Neural crest cell (in vitro differentiated cells): ENCODE measurements at places on chromosomes 12 and 14.

DNA sequence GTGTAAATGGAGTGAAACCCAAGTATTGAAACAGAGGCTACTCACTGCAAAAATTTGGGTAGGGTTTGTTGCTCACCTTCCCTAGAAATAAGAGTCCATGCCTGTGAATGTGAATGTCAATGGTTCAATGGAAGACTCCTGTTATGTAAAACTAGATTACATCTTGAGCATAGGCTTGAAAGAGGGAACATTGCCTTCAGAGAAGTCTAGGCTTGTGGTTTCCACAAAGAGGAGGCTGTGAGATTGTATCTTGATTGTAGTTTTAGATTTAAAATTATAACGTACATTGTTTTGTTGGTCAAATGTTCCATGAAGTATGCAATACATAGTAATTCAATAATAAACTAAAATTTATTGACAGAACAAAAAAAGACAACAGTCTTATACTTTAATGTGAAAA lies 413.7 kb upstream of the RPL10L start:
- DNase-seq, result no peak

DNA sequence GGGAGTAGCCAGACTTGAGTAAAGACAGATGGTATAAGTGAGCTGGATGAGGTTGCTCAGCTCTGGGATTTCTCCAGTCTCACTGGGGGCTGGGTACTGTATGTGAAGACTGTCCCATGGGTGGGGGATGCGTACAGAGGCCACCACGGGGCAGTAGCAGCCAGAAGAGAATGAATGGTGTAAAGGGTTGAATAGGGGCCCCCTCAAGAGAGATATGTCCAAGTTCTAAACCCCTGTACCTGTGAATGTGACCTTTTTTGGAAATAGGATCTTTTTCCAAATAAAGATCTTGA lies 21.8 kb upstream of the BCDIN3D start:
- DNase-seq, result no peak

GRCh38 chr12:43312991-43313505 lies 239.0 kb downstream of the ADAMTS20 start:
- DNase-seq, result no peak

DNA sequence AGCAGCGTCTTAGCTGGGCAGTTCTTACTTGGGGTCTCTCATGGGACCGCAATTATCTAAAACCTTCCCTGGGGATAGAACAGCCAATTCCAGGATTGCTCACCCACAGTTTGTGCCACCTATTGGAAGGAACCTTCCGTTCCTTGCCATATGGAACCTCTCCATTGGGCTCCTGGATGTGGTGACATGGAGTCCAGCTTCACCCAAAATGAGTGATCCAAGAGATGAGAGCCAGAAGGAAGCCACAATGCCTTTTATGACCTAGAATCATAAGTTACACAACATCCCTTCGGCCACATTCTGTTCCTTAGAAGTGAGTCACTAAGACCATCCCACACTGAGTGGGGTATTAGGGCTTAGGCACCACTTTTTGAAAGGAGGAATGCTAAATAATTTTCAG lies 164.4 kb downstream of the FBXL14 start:
- no peak for DNase-seq

DNA sequence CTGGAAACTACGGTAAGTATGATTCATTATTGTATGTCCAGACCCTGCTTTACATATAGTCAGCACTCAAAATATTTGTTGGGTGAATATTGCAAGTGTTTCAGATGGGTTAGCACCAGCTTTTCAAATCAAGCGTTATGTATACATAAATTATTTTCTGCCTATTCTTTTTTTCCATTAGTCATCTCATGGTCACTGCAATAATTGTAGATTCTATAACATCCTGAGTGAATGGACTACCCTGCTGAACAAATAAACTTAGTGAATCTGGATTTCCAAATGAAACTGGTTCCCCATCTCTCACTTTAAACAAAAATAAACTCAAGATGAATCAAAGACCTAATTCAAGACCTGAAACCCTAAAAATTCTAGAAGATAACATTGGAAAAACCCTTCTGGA lies 152.3 kb downstream of the DIO2 start:
- DNase-seq, result no peak

GRCh38 chr14:61678975-61679374 lies 16.3 kb upstream of the HIF1A start:
- no peak for DNase-seq

- no peak for DNase-seq
These were observed 49.9 kb downstream of the CATSPERB start for GRCh38 chr14:91681893-91682563.
